ENCODE measurements at places on chromosomes 13 and 19. TPM values are rescaled to one million over a fixed set of nuclear protein-coding genes. Genes with fewer than 3 reads are reported as not detected.
A peak's percentile ranks its signal among the peaks of the same experiment; 100 is the strongest.

The BEST2 gene
- not detected for total RNA-seq

DNA sequence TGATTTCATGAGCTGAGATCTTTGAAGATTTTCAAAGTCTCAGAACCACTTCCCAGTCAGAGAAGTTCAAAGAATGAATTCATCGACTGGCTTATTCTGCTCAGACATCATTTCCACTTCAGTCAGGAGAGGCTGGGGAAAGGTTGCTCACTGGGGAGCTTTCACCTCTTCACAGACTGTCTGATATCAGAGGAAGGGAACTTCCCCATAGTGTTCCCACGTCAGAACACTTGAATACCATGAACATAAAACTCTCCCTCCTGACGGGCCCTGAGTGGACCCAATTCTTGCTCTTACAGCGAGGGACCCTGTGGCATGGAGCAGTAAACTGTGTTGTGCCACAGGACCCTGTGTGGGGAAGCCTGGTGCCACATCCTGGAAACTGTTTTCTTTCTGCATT lies 492.6 kb downstream of the COG6 start:
- peak; percentile 59 for DNase-seq

DNA sequence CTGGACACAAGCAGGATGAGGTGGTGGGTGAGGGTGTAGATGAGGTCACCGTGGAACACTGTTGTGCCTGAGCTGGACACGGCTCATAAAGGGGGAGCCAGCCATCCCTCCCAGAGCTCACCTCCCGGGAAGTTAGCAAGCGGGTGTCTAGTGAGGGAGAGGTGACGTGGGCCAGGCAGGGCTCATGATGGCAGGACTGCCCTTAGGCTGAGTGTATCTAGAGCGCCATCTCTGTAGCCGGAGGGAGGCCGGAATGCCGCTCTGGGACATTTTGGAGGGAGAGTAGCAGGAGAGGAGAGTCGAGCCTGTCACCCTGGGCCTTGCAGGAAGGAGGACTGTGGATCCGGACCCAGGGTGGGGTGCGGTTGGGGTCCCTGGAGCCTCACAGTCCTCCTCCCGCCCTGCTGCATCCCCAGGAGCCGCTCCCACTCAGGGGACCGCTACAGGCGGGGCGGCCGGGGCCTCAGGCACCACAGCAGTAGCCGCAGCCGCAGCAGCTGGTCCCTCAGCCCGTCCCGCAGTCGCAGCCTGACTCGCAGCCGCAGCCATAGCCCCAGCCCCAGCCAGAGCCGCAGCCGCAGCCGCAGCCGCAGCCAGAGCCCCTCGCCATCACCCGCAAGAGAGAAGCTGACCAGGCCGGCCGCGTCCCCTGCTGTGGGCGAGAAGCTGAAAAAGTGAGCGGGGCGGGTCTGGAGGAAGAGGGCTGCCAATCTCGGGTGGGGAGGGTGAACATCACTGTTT lies 9.2 kb downstream of the ZNF296 start:
- no peak for DNase-seq

- no peak for DNase-seq
Observed at GRCh38 chr19:36482876-36483275, 6.5 kb downstream of the ZNF566 start.

GRCh38 chr13:76879203-76879882 lies 6.9 kb downstream of the KCTD12 start:
- peak; percentile 84 for DNase-seq

DNA sequence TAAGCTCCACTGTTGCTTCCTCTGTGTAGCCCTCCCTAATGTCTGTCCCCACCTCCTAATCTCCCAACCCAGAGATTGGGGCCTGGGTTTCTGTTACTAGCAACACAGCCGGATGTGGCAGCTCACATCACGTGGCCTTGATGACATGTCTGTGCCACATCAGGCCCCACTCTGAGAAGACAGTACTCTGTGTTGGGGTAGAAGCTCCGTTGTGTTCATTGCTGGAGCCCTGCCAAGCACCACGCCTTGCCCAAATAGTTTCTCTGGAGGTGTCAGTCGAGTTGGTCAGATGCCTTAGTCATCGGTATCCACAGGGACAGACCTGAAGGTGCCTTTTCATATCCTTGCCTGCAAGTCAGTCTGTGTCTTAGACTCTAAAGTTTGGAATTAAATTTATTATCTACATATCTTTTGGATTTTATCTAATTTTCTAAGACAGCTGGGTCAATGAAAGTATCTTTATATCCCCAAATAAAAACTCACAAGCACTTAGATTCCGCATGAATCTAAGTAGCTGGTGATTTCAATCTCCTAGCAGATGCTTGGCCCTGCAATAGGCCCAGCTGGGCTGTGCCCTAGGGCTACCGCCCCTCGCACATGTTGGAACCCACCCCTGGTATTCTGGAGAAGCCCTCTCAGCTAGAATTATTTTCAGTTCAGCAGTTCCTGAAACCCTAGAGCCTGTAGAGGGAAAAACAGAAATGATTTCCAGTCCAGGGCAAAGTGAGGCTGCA lies 204.0 kb upstream of the TSHZ3 start:
- DNase-seq: no peak

Data from activated CD4-positive, alpha-beta T cell treated with anti-CD3 and anti-CD28 coated beads for 36 hours (primary cell).